ENCODE measurements at places on chromosomes 7 and 10.

GRCh38 chr10:4748491-4749270, 77.3 kb upstream of the AKR1E2 start:
- no peak for DNase-seq

DNA sequence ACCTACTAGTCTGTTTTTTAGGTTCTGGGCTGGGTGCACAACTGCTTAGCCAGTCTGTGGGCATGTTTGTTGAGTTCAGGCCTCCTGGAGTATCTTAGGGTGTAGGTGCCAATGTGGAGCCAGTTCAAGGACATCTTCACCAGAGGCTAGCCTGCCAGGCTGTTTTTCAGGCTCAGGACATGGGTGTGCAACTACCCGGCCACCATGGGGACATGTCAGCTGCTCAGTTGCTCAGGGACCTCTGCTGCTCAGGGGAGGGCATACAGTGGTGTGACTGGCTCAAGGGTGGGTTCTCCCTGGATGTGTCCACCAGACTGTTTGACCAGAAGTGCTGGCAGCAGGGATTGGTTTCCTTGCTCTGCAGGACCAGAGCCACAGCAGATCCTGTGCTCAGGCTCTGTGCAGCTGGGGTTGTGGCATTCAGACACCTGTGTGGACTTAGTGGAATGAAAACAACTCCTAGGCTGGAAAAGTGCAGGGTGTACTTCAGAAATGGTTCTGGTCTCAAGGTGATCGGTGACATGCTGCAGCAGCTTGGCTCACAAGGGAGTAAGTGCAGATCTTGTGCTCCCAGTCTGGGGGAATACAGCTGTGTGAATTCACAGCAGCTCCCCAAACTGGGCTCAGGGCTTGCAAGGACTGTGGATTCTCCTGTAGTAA, 44.8 kb downstream of the PALS2 start:
- no peak for DNase-seq

GRCh38 chr10:112880633-112881530, 69.2 kb upstream of the TCF7L2 start:
- no peak for DNase-seq

DNA sequence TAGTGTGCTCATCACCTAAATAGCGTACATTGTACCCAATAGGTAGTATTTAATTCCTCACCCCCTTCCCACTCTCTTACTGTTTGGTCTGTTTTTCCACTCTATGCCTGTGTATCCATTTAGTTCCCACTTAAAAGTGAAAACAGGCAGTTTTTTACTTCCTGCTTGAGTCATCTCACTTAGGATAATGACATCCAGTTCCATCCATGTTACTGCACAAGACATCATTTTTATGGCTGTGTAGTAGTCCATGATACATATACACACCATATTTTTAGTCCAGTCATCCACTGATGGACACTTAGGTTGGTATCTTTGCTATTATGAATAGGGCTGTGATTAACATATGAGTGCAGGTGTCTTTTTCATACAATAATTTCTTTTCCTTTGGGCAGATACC, 10.1 kb downstream of the STK17A start:
- DNase-seq, result no peak

- peak; percentile 61 for DNase-seq
Observed at GRCh38 chr10:17006631-17007417, 122.8 kb downstream of the CUBN start.

Data from fibroblast of skin of right biceps (primary cell).